ENCODE measurements at places on chromosomes 16 and 17. TPM values are rescaled to one million over a fixed set of nuclear protein-coding genes. Genes with fewer than 3 reads are reported as not detected.

Gene CDH3
- 3.4 TPM for total RNA-seq

- DNase-seq, result no peak
These were observed 18.0 kb upstream of the BRD7 start for GRCh38 chr16:50386774-50387173.

- DNase-seq, result peak; percentile 97
These were observed 7.3 kb upstream of the RHOT2 start for GRCh38 chr16:660459-661183.

DNA sequence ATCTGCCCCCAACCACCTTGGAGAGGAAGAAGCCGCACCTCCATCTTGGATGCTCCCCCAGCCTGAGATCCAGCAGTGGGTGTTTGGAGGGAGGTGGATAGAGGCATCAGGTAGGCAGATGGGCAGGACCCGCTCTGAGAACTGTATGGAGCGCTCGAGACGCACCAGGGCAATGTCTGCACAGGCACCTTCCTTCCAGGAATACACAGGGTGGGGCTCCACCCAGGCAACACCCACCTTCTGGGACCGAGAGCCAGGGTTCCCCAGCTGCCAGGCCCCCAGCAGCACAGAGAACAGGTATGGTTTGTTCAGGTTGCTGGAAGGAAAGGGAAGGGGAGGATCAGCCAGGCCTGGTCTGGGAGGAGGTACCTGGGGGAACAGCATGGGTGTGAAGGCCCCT is 2.4 kb downstream of the PRSS22 start:
- peak; percentile 25 for DNase-seq

DNA sequence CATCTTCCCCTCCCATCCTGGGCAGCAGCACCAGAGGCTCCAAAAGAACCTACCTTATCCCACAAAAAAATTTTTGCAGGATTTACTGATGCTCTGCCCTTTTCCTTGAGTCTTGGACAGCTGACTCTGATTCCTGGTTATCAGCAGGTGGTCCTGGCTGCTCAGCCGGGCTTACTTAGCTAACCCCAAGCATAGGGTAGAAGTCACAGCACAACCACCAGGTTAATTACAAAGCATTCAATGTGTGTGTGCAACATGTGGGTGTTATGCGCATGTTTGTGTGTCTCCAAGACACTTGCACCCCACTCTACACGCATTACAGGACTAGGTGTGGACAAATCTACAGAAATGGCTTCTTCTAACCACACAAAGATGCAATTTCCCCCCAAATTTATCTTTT is 36.3 kb downstream of the PECAM1 start:
- DNase-seq, result peak; percentile 58

- DNase-seq, result no peak
These were observed 27.0 kb upstream of the NF1 start for GRCh38 chr17:31067691-31068184.

DNA sequence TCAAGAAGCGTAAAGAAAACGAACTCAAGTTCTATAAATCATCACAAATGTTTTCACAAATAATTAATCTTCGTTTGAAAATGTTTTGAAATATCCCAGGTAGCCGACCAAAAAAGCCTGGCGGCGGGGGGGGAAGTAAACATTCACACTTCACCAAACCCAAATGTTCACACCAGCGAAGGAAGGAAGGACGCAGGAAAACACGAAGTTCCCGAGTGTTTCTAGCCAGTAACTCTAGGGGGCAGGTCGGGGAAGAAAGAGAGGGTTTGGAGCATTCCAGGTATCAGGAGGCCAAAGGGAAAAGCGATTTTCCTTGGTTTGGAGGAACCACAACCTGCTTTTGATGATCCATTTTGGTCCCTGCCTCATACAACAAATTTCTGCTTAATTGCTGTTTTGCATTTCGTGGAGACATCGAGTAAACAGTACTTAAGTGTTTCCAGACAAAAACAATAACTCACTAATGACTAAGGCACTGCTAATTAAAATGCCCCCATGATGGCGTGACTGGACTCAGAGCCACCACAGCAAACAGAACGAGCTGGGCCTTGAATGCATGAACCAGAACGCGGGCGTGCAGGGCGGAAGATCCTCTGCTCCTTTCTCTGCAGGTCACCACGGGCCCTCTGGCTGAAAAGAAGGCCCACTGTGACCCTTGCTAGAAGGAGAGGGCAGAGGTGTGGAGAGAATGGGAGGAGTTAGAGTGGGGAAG is 16.6 kb downstream of the ZFHX3 start:
- DNase-seq, result no peak

DNA sequence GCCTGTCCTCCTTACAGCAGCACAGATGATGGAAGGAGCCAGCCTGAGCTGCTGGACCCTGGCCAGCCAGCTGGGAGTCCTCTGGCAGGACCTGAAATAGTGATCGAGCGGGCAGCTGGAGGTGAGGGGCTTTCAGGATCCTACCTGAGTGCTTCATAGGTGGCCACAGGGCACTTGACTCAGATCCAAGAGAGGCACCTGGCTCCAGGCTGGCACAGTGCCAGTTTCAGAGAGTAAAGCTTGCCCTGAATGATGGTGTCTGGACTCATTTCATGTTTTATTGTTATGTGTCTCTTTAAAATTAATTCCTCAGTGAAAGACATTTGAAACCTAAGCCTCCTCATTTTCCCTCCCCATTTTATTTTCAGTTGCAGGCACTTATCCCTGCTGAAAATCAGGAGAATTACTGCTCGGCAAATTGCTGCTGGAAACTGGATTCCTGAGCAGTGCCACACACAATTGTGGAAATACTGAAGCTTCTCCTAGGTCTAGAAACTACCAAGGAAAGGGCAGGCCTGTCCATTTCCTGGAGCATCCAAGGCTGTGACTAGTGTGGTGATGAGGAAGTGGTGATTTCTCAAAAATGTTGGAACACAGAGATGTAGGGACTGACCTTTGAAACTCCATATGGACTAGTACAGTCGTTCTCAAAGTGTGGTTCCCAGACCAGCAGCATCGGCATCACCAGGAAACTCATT is 16.1 kb upstream of the ADAMTS18 start:
- no peak for DNase-seq

DNA sequence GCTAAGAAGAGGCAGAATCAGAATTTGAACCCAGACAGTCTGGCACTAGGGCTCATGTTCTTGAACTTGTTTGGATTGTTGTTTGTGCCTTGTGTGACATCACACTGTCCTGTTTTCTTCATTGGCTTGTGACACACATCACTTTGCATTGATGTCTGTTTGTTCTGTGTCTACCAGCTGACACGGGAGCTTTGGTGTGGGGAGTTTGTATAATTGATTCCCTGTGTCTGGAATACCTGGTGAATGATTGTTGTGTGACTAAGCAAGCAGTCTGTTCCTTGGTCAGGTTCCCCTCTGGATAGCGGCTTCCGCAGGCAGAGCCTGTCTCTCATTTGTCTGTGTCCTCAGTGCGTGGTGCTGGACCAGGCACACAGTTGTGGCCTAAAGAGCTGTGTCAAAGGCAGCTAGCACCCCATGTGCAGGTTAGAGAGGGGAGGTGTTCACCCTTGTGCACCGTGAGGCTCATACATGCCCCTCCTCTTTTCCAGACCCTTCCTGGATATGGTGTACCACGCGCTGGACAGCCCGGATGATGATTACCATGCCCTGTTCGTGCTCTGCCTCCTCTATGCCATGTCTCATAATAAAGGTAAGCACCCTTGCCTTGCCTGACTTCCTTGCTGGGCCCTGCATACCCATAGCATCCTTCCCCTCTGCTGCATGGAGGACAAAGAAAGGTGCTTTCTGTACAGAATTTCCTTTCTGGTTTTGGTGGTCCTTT is 80.1 kb downstream of the CLEC16A start:
- DNase-seq, result no peak

Gene SMPD3
- 0.19 TPM for total RNA-seq

Gene DNAAF8
- 0.32 TPM for total RNA-seq

GRCh38 chr16:16025214-16025968 is 76.0 kb downstream of the ABCC1 start:
- DNase-seq, result no peak

Gene EVPLL
- not detected for total RNA-seq

DNA sequence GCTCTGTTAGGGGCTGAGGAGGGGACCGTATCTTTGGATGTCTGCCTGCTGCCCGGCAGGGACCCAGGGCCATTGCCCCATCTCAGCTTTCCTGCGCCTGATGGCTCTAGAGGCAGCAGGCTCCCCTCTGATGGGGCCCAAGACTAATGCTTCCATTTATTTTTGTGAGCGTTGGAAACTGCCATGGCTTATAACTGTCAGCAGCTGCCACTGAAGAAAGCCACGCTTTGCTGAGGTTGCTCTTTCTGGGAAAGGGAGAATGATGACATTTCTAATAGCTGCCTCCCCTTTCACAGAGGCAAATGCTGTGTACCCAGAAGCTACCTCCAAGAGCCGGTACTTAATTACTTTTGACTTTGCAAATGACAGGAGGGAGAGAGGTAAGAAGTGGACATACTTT is 103.8 kb downstream of the HAPSTR1 start:
- no peak for DNase-seq

Gene NLRC3
- 1.0 TPM for total RNA-seq

GRCh38 chr16:14427371-14427948 is 202.6 kb downstream of the PARN start:
- DNase-seq, result no peak

- DNase-seq, result peak; percentile 71
These were observed 7.3 kb downstream of the ENDOV start for GRCh38 chr17:80422276-80422675.

GRCh38 chr16:57526498-57526897 is 9.9 kb downstream of the CCDC102A start:
- DNase-seq, result peak; percentile 76

Gene LITAFD
- not detected for total RNA-seq

DNA sequence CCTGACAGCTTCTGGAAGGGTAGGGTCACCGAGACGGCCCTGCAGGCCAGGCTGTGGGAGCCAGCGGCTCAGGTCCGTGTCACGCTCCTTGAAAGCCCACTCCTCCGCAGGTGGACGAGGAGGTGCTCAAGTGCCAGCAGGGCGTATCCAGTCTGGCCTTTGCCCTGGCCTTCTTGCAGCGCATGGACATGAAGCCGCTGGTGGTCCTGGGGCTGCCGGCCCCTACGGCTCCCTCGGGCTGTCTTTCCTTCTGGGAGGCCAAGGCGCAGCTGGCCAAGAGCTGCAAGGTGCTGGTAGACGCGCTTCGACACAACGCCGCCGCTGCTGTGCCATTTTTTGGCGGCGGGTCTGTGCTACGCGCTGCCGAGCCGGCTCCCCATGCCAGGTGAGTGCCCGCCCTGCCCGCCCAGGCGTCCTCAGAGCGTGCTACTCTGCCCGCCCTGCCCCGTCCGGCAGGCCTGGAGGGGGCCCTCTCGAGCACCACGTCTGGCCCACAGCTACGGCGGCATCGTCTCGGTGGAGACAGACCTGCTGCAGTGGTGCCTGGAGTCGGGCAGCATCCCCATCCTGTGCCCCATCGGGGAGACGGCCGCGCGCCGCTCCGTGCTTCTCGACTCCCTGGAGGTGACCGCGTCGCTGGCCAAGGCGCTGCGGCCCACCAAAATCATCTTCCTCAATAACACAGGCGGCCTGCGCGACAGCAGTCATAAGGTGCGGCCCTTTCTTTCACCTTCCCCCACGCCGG is 1.3 kb downstream of the NAGS start:
- peak; percentile 87 for DNase-seq

GRCh38 chr17:40884708-40885512 is at the start of gene KRT20:
Gene KRT20, minus strand, starts transcription at chr17:40885242. Its CDS starts 57 bp downstream, at chr17:40885185.
- no peak for DNase-seq

- DNase-seq, result no peak
These were observed 92.2 kb upstream of the CDH11 start for GRCh38 chr16:65213866-65214595.

Gene CHST5
- not detected for total RNA-seq

GRCh38 chr17:2484876-2485275 is 26.8 kb downstream of the METTL16 start:
- DNase-seq, result no peak

GRCh38 chr17:78895322-78895721 is 7.7 kb downstream of the CEP295NL start:
- DNase-seq, result no peak

Gene GUCY2D
- not detected for total RNA-seq

Gene GAA
- total RNA-seq, result 38.7 TPM

Gene MT4
- total RNA-seq, result not detected

DNA sequence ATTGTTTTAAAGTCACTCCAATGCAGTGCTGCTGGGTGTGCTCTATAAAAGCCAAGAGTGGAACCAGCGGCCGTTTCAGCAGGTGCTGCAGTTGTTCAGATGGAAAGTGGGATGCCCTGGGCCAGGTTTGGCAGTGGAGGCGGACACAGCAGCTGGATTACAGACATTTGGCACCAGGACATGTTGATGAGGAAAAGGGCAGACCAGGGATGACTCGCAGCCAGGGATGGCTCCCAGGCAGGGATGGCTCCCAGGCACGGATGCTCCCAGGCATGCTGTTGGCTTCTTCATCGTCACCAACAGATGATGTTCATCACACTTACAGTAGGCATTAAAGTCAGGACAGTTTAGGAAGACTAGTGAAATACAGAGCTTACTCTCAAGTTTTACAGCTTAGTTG is 10.0 kb downstream of the GAN start:
- no peak for DNase-seq

DNA sequence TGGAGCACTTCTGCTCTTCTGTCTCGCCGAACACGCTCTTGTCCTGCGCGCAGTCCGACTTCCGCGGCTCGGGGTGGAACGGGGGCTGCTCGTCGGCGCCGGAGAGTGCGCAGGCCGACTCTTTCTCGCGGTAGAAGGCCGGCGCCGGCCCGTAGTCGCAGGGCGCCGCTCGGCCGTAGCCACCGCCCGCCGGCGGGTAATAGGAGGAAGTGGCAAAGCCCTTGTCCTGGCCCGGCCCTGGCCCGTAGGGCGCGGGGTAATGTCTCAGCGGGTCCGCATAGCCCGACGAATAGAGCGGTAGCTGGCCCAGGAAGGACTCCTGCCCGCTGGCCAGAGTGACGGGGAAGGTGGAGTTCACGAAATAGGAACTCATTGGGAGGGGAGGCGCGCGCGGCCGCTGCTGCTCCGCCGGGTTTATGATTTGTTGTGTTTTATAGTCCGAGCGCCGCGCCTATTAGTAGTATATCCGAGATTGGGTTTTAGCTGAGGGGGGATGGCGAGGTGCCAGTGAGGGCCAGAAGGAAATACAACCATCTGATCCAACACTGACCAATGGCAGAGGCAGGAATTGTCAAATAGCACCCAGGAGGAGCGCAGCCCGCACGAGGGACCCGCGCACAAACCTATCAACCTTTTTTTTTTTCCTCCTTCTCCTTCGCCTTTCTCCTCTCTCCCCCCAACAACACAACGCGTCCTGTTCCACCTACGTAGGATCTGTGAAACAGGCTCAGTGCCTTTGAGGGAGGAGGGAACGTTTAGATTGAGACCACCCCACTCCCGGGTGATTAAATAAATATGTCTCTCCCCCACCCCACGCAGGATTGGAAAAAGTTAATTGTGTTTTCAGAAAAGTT is 4.4 kb upstream of the HOXB5 start:
- DNase-seq, result no peak

Gene CORO7
- total RNA-seq, result 28.5 TPM

DNA sequence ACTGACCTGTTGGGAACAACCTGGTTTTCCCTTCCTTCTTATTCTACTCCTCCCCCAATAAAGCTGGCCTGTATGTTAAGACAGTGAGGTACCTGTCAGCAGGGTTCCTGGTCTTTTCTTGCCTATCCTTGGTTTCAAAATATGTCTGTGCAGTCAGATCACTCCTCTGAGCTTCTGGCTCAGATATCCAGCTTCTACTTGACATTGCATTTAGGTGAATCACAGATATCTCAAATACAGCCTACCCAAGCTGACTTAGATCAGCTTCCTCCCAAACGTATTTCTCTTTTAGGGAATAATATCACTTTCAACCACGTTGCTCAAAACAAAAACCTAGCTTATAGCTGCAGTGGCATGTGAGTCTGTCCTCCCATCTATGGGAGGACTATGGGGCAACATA is 48.7 kb downstream of the TEX14 start:
- DNase-seq, result no peak

GRCh38 chr17:78724999-78725398 is 57.1 kb downstream of the CYTH1 start:
- no peak for DNase-seq

Gene TRPV2
- total RNA-seq, result 35.7 TPM
